DMS53 (cell line): ENCODE measurements at places on chromosomes 4 and X.

- DNase-seq = peak; percentile 2
Measured at GRCh38 chr4:138790706-138791340, 224.8 kb upstream of the NOCT start.

DNA sequence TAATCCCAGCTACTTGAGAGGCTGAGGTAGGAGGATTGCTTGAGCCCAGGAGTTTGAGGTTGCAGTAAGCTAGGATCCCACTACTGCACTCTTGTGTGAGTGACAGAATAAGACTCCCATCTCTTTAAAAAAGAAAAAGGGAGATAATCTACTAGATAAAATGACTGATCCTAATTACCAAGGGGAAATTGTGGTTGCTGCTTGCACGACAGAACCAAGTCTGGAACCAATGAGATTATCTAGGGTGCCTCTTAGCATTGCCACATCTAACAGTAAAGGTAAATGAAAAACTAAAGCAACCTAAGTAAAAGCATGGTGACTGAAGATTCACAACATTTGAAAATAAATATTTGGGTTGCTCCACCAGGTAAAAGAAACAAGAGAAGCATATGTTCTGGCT is 185.1 kb downstream of the PDHA2 start:
- no peak for DNase-seq

DNA sequence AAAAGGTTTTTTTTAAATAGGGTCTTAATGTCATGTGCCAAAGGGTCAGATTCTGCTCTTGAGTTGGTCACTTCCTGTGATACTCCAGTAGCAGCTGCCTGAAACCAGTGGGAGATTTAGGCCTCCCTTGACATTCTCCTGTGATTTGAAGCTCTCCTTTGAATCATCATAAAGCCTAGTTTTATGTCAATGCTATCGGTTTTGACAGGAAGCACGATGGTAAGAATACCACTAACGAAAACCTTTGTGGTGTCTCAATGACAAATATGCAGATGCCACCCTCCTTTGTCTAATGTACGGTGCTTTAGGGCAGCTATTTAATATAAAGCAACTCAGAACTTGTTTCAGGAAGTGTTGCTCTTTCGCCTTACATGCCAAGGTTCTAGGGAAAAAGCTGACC is 44.2 kb downstream of the CCNI start:
- DNase-seq = no peak

DNA sequence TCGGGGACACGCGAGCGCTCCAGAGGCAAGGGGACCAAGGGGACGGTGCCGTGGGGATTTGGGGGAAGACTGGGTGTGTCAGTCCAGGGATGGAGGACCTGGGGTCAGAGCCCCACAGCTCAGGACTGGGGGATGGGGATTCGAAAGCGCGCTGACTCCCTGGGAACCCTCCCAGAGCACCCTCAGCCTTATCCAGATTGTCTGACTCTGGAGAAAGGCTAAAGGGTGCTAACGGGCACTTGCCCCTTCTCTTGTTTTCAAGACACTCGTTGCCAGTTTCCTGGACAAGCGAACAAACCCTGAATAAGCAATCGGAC is 1.1 kb downstream of the DOCK11 start:
- DNase-seq = peak; percentile 22

DNA sequence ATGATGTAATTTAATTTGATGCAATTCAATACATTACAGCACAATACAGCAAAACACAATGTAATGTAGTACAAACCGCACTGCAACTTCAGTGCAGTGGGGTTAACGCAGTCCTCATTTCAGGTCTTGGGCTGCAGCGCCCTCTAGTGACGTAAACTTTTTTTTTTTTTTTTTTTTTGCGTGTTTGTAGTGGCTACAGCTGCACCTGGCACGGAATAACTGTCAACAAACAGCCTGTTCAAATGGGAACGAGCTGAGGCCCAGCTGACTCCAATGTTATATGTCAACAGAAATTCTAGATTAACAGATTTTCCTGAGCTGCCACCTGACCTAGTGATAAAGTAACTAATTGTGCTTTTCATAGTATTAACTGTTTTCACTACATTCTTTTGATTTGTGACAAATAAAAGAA is 33.5 kb upstream of the RASSF6 start:
- peak; percentile 91 for DNase-seq

DNA sequence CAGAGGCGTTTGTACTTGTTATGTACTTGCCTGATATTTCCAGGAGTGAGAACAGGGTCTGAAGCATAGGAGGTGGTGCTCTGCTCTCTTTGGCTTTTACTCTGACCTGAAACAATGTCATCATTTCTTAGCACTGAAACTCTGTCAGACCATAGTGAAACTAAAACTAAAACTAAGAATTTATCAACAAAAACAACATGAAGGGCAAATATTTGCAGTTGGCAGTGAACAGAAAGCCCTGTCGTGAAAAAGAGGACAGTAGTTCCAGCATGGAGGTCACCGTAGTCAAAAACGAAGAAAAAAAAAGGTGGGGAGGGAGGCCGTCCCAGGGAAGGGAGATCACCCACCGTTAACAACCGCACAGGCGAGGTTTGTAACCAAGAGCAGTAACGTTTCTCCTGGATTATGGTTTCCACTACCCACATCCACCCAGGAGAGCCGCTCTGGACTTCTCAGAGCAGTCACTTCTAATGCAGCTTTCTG is 97.5 kb downstream of the ANK2 start:
- DNase-seq = peak; percentile 46

GRCh38 chr4:17665346-17665745 is 50.9 kb downstream of the MED28 start:
- DNase-seq = no peak
